Muscle of back (tissue), 13 donors: ENCODE measurements at places on chromosomes 4 and X.

DNA sequence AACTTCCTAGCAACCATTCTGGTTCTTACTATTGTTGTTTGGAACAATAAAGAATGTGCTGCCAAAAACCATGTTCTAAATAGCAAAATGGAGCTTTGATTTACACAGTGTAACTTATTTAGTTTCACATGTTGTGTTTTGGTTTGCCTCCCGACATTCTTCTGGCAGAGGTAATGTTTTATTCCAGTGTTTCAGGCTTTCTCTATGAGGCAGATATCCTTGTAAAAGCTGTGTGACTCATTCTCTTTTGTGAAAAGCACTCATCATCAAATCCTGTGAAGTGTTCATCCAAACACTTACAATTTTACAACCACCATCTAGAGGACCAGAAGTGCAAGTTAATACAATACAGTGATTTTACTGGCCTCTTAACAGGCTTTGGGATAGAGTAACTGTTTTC lies 219.0 kb upstream of the GIMD1 start:
- DNase-seq = peak; percentile 65

DNA sequence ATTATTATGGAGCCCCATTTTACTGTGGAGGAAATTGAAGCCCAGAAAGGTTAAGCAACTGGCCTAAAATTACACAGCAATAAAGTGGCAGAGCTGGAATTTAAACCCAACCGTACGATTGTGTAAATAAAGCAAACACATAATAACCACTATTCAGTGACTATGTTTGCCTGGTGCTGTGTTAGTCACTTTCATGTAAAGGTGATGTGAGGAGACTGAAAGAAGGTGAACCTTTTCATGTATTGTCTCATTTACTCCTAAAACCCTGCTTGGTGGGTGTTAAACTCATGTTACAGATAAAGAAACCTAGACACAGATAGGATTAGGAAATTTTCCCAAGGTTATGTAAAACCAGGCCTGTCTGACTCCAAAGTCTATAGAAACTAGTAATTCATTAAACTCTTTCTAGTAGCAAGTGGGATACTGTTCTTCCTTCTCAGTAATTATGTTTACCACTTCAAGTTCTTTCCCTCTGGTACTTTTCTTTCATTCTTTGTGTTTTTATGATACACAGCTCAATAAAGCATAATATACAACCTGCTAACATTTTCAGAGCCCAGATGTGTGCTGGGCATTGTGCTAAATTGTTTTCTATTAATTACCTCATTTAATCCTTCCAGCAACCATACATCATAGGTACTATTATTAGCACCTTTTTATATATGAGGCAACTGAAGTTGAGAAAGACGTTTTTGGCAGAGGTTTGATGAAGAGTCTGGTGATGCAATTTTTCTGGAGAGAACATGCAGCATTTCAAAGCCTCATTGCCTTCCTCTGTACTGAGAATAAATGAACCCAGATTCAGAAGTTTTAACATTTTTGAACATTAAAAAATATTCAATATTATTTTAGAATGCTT lies 202.7 kb downstream of the SPRY1 start:
- DNase-seq = no peak

DNA sequence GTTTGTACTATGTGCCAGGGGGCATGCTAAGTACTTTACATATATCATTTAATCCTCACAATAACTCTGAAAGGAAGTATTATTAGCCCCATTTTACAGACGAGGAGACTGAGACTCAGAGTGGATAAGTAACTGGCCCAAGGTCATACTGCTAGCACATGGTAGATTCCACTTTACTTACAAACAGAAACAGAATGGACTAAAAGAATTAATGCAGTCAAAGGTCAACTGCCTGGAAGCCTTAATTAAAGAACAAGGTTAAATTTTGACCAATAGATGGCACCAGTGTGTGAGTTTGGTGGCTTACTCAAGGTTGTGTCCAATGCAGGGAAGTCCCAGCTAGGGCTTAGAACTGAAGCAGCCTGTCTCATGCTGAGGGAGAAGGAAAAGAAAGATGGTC lies 4.7 kb downstream of the RIPPLY1 start:
- DNase-seq = no peak

- DNase-seq = peak; percentile 73
Measured at GRCh38 chr4:153466949-153467896, 1.1 kb downstream of the TMEM131L start.

GRCh38 chr4:141220271-141220670 lies 424 bp upstream of the ZNF330 start:
- DNase-seq = no peak

DNA sequence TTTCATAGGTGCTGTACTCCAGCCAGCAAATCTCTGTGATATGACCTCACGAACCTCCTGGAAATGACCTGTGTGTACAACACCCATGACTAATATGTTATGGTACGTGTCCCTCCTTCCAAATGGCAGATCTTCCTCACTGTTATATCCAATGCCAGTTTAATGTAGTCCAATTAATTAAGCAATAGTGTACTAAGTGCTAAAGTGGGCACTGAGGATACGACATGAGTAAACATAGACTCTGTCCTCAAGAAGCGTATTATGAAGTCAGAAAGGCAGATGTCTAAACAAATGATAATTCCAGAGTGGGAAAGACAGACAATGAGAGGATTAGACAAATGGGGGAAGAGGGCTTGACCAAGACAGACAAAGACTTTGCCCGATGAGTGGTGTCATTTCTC lies 33.9 kb downstream of the GPRIN3 start:
- no peak for DNase-seq

GRCh38 chrX:47743504-47743903 lies 84.5 kb upstream of the UXT start:
- DNase-seq = no peak

GRCh38 chr4:10971800-10972401 lies 287.3 kb upstream of the CLNK start:
- no peak for DNase-seq

DNA sequence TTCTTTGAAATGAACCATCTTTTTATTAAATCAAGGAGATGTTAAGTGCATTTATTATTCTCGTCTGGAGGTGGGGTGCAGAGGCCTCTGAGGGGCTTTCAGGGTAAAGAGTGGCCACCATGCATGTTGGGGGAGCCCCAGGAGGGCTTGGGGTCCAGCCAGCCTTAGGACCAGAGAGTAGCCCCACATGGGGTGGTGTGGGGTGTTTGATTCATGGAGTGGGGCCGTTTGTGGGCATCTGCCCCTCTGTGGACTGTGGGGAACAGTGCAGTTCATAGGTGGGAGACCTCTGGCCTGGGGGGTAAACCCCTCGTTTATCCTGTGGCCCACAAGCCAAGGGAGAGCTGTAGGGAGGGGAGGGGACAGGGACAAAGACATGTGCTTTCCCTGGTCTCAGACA lies 26.9 kb downstream of the HTRA3 start:
- DNase-seq = no peak

- DNase-seq = no peak
Measured at GRCh38 chrX:46354481-46354880, 190.7 kb downstream of the ZNF674 start.

DNA sequence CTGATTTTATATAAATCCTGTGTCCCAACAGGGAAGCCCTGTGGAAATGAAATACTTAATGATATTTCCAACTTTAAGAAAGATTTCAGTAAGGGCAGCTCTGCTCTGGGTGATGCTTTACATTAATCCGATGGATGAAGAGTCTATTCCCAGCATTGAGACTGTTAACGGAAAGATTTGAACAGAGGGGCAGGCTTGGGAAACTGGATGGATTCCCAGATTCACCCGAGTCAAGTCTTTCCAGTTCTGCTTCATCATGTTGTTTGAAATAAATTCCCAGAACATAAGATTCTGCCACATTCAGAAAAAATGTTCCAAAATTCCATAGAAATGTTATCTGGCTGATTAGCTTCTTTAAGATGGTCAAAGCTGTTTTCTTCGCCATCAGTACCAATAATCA lies 246.0 kb downstream of the FBXW7 start:
- peak; percentile 80 for DNase-seq

GRCh38 chrX:38082309-38082708 lies 76.0 kb downstream of the SYTL5 start:
- no peak for DNase-seq

DNA sequence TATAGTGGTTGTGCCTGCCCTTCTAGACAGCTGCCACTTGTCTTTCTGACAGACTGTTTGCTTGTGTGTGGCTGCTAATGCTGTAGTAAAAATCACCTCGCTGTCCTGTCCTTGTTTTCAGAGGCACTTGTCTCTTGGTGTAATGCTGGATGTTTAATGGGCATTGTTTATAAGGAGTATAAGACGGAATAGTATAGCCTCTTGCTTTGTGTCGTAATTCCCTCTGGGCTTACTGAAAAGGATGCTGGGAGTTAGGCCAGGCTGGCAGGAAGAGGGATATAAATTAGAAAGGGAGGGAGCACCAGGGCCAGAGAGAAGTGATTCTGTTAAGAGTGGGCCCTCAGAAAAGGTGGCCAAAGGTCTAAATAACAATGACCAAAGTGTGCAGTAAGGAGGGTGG lies 29.0 kb downstream of the NHS start:
- DNase-seq = no peak

GRCh38 chrX:137916090-137916746 lies 350.3 kb downstream of the ZIC3 start:
- DNase-seq = no peak

- no peak for DNase-seq
Measured at GRCh38 chr4:37584071-37584470, 102.1 kb downstream of the RELL1 start.

GRCh38 chr4:134747108-134747805 lies 545.7 kb upstream of the PABPC4L start:
- DNase-seq = no peak

DNA sequence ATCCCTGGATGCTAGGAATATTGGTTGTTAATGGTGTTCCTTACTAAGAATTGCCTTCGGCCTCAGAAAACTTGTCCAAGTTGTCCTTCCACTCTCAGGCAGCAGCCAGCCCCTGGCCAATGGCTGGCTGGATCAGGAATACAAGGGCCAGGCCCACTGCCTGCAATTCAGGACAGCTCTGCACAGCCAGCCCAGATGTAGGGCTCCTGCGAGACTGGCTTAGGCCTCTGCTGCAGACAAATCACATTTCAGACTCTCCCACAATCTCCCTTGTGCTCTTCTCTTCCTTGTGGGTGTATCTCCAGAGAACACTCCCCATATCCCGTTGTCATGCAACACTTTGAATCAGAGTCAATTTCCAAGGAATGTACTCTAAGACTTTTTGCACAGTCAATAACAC lies 747.6 kb upstream of the FTHL17 start:
- DNase-seq = no peak

DNA sequence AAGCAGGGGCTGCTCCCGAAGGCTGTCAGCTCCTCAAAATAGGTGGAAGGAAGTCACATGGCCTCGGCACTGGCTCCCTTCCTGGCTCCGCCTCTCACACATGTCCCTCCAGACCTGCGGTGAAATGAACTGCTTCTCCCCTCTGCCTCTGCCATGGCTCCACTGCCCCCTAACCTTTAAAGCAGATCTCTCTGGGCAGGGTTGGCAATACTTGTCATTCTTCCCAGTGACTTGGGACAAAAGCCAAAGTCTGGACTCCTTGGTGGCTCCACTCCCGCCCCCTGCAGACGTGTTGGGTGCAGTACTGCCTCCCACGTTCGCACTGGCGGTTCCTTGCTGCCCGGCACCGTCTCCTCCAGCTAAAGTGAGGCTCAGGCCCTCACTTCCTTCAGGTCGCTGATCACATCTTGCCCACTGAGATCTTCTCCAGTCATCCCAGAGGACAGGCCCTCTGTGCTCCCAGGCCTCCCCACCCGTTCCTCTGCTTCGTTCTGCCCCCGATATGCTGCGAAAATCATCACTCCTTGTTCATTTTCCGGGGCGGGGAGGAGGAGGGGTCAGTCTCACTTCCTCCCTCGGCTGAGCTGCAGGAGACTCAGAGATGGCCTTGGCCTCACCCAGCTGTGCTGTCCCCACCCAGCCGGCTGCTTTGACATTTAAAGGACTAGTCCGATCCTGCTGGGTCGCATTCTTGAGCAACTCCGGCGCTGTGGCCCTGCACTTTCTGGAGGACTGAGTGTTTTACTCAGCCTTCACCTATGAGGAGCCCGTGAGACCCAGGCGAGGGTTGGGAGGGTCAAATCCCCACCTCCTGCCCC lies 97.4 kb downstream of the PHKA2 start:
- DNase-seq = peak; percentile 89

GRCh38 chrX:135651647-135652295 lies 61.7 kb upstream of the CT45A1 start:
- no peak for DNase-seq

DNA sequence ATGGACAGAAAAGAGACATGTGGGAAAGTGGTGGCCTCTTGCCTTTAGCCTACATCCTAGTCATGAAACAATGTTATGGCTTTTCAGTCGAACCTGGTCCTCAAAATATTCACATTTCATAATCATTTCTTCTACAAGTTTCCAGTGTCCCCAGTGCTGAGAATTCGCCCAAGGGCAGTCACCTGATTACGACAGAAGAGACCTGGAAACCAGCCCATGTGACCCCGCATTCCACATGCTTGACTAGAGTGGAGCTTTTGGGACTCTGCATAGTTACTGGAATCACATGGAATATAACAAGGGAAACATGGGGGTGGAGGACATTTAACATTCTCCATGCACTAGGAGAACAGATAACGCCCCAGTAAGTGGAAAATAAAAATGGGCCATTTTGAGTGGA lies 100.1 kb downstream of the PPARGC1A start:
- no peak for DNase-seq

DNA sequence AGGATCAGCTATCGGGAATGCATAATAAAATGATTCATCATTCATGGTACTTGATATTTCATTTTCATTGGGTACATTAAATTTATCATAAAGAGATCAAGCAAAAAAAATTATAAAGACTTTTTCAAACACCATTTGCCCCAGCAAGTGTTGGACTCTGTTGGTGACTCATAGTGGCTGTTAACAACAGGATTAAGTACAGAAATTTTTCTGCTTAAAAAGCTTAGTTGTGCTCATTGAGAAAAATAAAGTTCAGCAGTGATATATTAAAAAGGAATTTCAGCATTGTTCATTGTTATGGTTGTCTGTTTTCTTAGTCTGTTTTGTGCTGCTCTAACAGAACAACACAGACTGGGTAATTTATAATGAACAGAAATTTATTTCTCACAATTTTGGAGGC lies 86.2 kb upstream of the PCDH10 start:
- no peak for DNase-seq

DNA sequence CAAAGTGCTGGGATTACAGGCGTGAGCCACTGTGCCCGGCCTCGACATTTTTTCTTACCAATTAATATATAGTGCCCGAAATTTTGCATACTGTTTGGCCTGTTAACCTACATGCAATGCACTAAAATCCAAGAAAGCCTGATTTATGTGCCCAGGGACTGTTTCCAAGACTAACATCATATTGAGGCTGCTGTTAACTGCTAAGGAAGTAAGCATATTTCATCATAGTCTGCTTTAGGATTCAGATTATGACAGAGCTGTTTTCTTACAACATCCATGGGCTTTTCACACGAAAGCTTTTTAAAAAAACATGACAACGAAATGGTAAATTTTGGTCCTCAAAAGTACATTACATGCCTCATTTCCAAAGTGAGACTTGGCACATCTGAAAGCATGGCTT lies 84.4 kb downstream of the STOX2 start:
- peak; percentile 20 for DNase-seq
